ENCODE measurements at places on chromosomes 5 and 9. TPM values are rescaled to one million over a fixed set of nuclear protein-coding genes. Genes with fewer than 3 reads are reported as not detected.
A peak's percentile ranks its signal among the peaks of the same experiment; 100 is the strongest.

DNA sequence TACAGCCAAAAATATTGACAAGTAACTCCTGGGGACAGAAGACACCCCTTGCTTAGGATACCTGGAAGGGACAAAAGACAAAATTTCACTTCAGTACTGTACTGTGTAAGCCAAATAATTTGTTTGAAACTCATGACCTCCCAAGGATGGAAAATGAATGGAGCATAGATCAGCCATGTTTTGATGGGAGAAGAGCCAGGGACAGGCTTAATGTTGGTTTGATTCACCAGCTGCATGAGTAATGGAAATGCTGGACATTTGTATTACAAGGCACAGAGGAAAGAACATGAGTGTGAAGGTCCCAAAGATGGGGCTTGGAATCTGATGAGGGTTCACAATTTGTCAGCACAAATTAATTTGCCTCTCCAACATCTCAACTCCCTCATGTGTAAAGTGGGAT, 122.8 kb downstream of the ENC1 start:
- H3K27me3 ChIP-seq = no peaks in the 10 kb centered on the region
- peaks cover 47% of the 10 kb centered on the region for H3K4me1 ChIP-seq
- DNase-seq = no peak
- peaks cover 7% of the 10 kb centered on the region for H3K36me3 ChIP-seq

DNA sequence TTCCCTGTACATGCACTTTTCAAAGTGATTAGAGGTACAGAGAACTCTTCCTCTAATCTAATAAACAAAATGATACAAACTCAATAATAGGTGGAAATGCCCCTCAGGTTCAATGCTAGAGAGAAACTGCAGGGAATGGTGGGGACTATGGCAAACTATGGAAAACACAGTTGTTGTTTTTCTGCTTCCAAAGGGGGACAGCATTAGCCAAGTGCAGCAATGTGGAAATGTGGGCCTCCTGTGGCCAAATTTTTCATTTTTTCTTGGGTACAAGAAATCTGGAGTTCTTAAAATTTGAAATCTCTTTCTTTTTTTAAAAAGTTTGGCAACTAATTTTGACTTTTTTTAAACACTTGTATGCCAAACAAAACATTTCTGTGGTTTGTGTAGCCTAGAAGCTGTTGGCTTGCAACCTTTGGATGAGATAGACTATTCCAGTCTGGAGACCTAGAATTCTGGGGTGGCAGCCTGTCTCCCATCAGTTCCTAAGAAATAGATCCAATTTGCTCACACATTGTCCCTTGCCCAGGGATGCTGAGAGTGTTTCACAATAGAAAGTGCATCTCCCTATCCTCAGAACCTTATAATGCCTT, 218.6 kb downstream of the PAPPA start:
- peaks cover 3% of the 10 kb centered on the region for H3K36me3 ChIP-seq
- H3K27me3 ChIP-seq = no peaks in the 10 kb centered on the region
- DNase-seq = no peak
- no peak overlapping the region for H3K27ac ChIP-seq
- no peak overlapping the region for H3K4me3 ChIP-seq

DNA sequence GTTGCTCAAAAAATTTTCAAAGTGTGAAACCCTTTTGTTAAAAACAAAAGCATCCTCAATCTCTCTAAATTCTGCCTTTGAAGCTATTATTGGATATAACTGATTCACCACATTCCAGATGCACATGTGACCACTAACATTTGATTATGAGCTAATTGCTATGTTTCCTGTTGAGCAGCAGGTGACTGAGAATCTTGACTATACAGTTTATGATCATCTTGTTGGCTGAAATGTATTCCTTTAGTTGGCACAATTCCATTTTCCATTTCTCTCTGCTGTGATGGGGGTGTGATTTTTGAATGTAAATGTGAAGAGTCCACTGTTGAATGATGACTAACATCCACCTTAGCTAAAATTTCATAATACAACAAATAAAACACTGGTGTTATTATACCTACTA, 10.7 kb downstream of the LYSMD3 start:
- no peak overlapping the region for H3K4me3 ChIP-seq
- DNase-seq = no peak
- no peaks in the 10 kb centered on the region for H3K4me1 ChIP-seq
- peaks cover 33% of the 10 kb centered on the region for H3K36me3 ChIP-seq
- H3K27ac ChIP-seq = no peak overlapping the region
- H3K27me3 ChIP-seq = no peaks in the 10 kb centered on the region

- no peaks in the 10 kb centered on the region for H3K4me1 ChIP-seq
- no peak for DNase-seq
- no peaks in the 10 kb centered on the region for H3K27me3 ChIP-seq
- H3K36me3 ChIP-seq = no peaks in the 10 kb centered on the region
- H3K27ac ChIP-seq = no peak overlapping the region
Observed at GRCh38 chr5:113320273-113320780, 114.5 kb downstream of the TSSK1B start.

GRCh38 chr9:129576546-129577543, 44.1 kb downstream of the C9orf50 start:
- H3K27ac ChIP-seq = peak overlapping the region; percentile 27
- no peaks in the 10 kb centered on the region for H3K36me3 ChIP-seq
- DNase-seq = no peak
- H3K4me3 ChIP-seq = no peak overlapping the region
- H3K4me1 ChIP-seq = peaks cover 33% of the 10 kb centered on the region

DNA sequence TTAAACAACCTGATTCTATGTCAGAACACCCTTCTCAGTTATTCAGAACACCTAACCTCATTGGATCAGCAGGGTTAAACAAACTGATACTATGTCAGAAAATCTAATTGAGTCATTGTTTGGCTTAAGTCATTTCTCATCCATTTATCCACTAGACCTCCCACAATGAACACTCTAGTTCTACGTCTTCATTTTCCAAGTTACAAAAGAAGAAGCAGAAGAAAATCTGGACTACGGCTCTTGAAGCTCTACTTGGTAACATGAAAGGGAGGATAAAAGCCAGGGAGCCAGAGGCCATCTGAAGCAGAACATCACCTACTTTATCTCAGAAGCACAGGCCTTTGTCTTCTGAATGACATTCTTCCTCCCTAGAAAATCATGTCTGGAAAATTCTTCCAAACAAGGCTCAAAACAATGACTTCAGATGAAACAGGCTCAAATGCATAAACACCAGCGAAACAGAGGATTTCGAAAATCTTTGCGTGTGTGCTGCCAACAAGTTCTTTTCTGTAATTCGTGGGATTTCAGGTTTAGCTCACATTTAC, 35.4 kb upstream of the TGFBI start:
- H3K4me1 ChIP-seq = peaks cover 10% of the 10 kb centered on the region
- no peak overlapping the region for H3K4me3 ChIP-seq
- H3K27ac ChIP-seq = peak overlapping the region; percentile 58
- no peak for DNase-seq

- H3K4me3 ChIP-seq = no peak overlapping the region
- no peaks in the 10 kb centered on the region for H3K4me1 ChIP-seq
- H3K36me3 ChIP-seq = no peaks in the 10 kb centered on the region
- no peak overlapping the region for H3K27ac ChIP-seq
- no peaks in the 10 kb centered on the region for H3K27me3 ChIP-seq
Observed at GRCh38 chr9:17894501-17895160, 315.8 kb downstream of the SH3GL2 start.

DNA sequence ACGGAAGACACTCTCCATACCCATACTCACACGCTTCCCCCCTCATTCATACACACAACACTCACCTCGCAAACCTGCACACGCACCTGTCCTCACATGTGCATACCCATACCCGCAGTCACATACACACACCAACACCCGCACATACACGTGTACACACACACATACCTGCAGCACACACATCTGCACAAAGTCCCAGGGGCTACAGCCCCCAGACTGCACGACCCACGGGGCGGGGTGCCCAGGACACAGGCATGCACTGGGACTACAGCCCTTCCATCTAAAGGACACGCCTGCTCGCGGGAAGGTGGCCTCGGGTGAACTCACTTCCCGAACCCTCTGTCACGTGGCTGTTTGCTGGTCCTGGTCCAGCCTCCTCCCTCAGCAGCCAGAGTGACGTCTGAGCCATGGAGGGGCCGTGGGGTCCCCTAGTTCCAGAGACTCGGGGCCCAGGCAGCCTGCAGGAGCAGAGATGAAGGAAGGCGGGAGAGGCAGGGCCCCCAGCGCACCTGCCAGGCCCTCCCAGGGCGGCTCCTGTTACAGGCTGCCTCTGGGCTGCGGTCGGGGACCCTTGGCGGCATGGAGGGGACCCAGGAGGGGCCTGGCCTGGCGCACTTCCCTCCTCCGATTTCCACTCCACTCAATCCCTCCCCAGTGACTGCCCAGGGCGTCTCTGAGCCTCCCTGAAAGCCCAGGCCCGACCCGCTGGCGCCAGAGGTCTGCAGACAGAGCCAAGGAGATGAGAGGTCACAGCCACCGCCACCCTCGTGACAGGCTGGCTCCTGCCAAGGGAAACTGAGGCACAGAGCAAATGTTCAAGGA, 8.1 kb downstream of the SLC12A7 start:
- no peak overlapping the region for H3K4me3 ChIP-seq
- no peaks in the 10 kb centered on the region for H3K36me3 ChIP-seq
- H3K27ac ChIP-seq = no peak overlapping the region
- H3K4me1 ChIP-seq = peaks cover 27% of the 10 kb centered on the region
- DNase-seq = no peak

DNA sequence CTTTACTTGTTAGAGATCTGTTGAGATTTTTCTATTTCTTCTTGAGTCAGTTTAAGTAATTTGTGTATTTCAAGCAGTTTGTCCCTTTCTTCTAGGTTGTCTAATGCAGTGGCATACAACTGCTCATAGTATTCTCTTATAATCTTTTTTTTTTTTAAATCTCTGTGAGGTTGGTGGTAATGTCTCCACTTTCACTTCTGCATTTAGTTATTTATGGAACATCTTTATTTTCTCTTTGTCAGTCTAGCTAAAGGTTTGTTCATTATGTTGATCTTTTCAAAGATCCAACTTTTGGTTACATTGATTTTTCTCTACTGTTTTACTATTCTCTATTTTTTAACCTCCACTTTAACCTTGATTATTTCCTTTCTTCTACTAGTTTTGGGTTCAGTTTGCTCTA, 13.8 kb downstream of the FOXE1 start:
- H3K27me3 ChIP-seq = peaks cover 92% of the 10 kb centered on the region
- H3K36me3 ChIP-seq = no peaks in the 10 kb centered on the region
- no peaks in the 10 kb centered on the region for H3K4me1 ChIP-seq
- no peak overlapping the region for H3K27ac ChIP-seq
- DNase-seq = no peak
- no peak overlapping the region for H3K4me3 ChIP-seq

GRCh38 chr5:127421471-127421870, 96.0 kb upstream of the PRRC1 start:
- H3K36me3 ChIP-seq = peaks cover 26% of the 10 kb centered on the region
- no peak overlapping the region for H3K27ac ChIP-seq
- peak overlapping the region; percentile 54 for H3K4me3 ChIP-seq
- no peak for DNase-seq
- H3K4me1 ChIP-seq = peaks cover 66% of the 10 kb centered on the region
- no peaks in the 10 kb centered on the region for H3K27me3 ChIP-seq

DNA sequence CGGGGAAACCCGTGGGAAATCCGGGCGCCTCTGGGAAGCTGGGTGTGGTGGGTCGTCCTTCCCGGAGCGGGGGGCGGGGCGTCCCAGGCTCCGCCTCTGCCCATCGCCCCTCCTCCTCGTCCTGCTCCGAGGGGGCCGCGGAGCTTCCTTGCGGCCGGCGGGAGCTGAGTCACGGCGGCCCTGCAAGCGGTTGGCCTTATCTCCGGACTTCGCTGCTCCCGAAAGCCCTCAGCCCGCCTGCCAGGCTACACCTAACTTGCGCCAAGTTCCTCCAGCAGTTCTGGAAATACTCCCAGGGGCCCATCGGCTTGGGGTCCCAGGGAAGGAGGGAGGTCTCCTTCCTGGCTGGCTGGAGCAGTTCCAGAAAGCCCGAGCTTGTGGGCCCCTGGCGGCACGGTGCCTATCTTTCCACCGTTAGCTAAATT, 54.1 kb upstream of the CDKN2AIPNL start:
- peaks cover 11% of the 10 kb centered on the region for H3K4me1 ChIP-seq
- H3K4me3 ChIP-seq = peak overlapping the region; percentile 86
- DNase-seq = peak; percentile 66
- peaks cover 4% of the 10 kb centered on the region for H3K27me3 ChIP-seq

The EQTN gene
- 0.39 TPM for total RNA-seq

The ANKRD34B gene
- total RNA-seq = 0.05 TPM

The SPATA31E1 gene
- total RNA-seq = 0.21 TPM

The PDE6A gene
- not detected for total RNA-seq

The PAPPA gene
- 0.72 TPM for total RNA-seq

The SPATA6L gene
- total RNA-seq = 0.44 TPM

The FOXD4L6 gene
- total RNA-seq = 0.48 TPM

The SH3TC2 gene
- total RNA-seq = 9.3 TPM
